Stimulated activated CD8-positive, alpha-beta memory T cell treated with anti-CD3 and anti-CD28 coated beads, Interleukin-4, amount 100 ng/mL, for 4 hours (primary cell): ENCODE measurements at places on chromosomes 1 and 21.

DNA sequence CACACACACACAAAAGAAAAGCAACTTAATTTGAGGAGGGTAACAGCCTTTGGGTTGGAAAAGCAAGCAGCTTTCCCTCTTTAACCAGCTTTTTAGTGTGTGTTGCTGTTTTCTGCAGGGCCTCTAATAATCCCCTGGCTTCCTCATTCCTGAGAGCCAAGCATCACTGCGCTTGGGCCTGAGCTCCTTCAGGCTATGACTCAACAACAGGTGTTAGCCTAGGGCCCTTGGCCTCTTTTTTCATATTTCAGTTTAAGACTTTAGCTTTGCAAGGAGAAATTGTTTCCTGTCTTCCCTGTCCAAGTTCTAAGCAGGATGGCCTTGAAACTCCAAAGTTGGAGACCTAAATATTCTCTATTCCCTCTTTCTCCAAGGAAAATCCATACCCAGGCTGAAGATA is 26.2 kb upstream of the SNX27 start:
- no peak for DNase-seq

DNA sequence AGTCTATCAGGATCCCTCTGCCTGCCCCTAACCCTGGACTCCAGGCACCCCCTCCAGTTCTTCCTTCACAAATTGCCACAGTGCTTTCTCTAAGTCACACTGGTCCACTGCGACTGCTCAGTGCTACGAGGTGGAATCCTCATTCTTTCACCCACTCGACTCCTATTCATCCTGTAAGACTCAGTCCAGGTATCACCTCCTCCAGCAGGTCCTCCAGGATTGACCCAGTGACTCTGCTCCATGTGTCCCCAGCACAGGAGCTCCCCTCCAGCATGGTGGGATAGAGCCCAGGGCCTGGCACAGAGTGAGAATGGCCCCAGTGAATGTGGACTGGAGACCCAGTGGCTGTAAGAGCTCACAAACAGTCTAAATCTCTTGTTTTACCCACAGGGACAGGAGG is 45.5 kb upstream of the WNT4 start:
- DNase-seq = no peak

GRCh38 chr1:245510144-245510543 is 355.4 kb downstream of the KIF26B start:
- DNase-seq = no peak

GRCh38 chr1:86648255-86648654 is 56.1 kb upstream of the SH3GLB1 start:
- no peak for DNase-seq

- no peak for DNase-seq
Measured at GRCh38 chr21:41169701-41170100, 1.7 kb downstream of the BACE2 start.

- DNase-seq = no peak
Measured at GRCh38 chr1:7470904-7471638, 300.0 kb upstream of the VAMP3 start.

DNA sequence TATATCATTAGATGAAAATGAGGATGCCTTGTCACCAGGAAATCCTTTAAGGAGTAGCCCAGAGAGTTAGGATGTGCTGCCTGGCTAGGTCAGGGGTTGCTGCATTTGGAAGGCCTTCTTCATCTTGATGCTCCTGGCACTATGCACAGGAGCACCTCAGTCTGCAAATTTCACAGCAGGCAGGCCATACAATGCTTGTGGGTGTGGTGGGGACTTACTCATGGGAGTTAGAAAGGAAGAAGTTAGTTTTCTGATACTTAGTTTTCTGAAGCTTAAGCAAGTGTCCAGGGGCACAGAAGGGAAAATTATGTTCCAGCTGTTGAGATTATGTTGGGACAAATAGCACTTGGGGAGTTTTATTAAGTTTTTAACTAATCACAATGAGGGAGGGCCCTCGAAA is 11.4 kb downstream of the HLX start:
- DNase-seq = no peak

DNA sequence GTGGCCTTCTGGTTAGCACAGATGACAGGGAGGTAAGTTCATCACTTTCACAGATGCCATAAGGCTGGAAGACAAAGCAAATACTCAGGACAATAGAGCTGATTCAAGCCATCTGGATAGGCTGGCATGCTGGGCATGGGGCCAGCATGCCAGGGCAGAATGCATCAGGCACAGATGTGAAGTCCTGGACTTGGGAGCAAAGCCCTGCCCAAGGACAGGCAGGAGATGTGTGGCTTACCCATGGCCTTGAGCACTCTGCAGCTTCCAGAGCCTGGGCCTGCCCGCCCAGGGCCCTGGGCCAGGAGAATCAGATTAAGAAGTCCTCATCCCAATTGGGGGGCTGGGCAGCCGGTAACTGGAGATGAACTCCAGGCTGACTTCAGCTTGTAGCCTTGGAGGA is 135.7 kb upstream of the ZC3H12A start:
- no peak for DNase-seq

DNA sequence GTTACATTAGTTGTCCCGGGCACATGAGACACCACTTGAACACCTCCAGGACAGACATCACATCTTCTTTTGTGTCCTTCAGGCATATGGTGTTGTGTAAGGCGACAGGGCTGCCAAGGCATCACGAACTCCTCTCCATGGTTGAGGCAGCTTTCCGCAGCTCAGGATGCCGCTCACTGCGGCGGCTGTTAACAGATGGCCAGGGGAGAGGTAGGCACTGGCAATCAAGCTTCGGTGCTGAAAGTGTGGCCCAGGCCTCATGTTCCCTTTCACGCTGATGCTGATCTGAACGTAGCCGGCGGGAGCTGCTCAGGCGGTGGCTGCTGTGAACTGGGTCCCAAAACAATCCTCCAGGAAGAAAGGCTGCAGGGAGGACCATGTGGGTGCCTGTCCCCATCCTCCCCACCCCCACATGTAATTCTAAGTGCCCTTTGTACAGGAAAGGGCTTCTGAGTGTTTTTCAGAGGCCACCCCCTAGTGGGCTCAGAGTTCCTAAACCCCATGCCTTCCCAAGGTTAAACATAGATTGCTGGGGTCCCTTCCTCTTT is 287.1 kb upstream of the AJAP1 start:
- no peak for DNase-seq

DNA sequence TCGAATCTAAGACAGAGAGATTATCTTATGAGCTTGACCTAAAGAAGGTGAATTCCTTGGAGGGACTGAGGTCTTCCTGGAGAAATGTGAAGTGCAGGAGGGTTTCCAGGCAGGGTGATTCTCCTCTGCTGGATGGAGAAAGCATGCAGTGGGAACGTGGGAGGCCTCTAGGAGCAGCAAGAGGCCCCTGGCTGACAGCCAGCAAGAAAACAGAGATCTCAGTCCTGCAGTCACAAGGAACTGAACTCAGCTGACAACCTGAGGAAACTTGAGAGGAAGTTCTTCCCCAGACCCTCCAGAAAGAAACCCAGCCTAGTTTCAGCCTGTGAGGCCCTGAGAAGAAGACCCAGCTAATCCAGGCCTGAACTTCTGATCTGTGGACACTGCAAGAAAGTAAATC is 345.9 kb downstream of the FAM72C start:
- DNase-seq = no peak

DNA sequence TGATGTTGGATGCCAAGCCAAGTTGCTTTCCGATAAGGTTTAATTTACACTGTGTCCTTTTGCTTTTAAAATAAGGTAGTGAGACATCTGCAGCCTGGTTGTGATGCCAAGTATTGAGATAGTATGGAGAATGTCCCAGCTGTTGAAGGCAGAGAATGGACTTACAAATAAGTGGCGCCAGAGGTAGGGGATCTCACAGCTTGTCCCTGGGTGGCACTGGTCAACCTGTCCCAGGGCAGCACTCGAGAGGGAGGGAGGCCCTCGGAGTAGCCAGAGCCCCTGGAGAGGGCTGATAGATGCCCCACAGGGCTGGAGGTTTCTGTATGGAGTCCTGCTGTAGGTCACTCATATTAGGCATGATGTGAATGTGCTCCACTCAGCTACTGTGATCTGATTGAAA is 98.5 kb downstream of the GALNT2 start:
- DNase-seq = no peak

DNA sequence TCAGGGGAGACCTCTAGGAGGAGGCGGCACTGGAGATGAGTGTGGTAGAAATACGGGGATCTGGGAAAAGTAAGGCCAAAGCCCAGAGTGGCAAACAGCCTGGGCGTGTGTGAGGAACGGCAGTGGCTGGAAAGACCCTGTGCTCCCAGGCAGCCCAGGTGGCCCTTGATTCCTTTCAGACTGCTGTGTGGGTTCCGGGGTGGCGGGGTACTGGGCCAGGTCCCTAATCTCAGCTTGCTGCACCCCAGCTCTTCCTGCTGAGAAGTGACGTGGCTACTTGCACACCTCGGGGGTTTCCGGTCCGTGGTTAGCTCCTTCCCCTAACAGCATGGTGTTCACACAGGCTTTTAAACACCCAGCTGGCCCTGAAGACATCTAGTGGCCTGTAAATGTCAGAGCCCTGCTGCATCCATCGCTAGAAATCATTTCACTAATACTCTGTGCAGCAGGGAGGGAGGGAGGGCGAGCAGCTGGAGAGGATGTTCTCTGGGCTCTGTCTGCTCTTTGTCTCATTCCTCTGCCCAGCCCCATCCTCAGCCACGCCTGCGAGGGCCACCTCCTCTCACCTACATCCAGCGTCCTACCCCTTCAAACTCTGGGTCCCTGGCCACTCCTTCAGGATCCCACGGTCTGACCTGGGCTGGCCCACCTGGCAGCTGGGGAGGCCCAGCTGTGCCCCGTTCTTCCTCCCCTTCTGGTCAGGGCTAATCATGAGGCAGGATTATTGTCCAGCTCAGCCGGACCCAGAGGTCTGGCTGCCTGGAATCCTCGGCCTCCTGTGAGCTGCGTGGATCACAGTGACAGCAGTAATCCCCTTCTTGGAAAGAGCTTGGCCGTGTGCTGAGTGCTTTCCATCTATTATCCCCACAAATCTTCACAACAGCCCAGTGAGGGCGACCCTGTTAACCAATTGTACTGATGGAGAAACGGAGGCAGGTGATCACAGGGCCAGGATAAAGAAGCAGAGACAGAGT is 7.2 kb downstream of the ZDHHC18 start:
- DNase-seq = peak; percentile 80

DNA sequence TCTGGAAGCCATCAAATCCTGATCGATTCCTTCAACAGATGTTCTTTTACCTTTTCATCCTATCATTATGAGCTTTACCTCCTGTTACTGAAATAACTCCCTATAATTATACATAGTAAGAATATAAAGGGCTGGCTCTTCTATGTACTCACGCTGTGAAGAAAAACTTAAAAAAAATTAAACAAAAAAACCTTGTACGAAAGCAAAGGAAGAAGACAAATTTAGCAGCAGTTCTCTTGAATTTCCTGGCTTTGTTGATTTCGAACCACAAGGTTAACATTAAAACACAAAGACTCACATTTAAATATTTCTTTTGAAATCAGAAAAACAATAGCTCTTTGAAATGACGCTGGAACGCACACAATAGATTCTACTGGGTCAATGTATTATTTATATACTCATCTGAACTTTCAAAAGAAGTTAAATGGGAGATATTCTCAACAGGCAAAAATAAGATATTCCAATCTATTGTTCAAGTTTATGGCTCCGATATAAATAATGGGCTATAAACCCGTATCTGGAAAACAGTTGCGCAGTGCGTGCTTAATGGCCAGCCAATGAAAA is 13.6 kb upstream of the SPEN start:
- DNase-seq = no peak

DNA sequence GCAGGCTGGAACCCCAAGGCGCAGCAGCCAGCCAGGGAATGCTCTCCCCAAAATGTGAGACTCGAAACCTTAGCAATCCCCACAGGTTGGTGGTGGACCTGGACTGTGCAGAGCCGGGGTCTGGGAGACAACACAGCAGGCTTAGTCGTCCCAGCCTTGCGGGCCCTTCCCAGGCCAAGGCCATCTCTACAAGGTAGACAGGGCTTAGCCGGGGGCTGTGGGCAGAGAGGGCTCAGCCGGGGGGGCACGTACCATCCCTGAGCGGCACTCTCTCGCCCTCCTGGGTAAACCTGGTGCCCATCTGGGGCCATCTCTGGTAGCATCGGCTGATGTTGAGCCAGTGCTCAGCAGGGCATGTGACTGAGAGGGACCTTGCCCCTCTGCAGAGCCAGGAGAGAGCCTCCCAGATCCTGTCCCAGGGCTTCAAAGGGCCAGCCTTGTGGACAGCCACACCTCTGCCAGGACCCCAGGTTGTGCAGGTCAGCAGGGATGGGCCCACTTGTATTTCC is 2.2 kb upstream of the ACTRT2 start:
- no peak for DNase-seq

GRCh38 chr1:34777519-34778321 is 3.3 kb upstream of the GJB3 start:
- no peak for DNase-seq

- no peak for DNase-seq
Measured at GRCh38 chr21:39385299-39386145, 36.6 kb upstream of the HMGN1 start.

DNA sequence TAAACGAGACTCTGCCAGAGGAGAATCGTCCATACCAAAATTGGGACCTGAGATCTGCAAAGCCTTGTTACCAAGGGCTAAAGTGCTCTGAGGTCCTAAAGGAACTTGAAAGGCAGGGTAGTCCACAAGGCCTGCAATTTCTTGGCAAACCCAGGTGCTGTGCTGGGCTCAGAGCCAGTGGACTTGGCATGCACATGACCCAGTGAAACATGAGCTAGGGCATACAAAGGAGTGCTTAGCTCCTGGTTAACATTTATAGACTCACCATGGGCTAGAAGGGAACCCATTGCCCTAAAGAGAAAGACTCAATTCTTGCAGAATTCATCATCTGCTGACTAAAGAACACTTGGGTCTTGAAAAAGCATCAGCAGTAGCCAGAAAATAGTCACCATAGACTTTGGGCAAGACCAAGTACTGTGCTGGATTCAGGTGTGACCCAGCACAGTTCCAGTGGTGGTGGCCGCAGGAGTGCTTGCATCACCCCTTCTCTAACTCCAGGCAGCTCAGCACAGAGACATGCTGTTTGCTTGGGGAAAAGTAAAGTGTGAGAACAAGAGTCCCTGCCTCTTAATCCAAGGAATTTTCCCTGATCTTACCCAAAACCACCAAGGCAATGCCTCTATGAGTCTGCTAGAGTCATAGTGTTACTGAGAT is 1069.4 kb upstream of the ADGRL2 start:
- no peak for DNase-seq

GRCh38 chr1:236150311-236150955 is 8.1 kb downstream of the GPR137B start:
- no peak for DNase-seq

- DNase-seq = no peak
Measured at GRCh38 chr1:223824712-223825111, 21.0 kb downstream of the TP53BP2 start.

GRCh38 chr1:21670059-21670881 is 1.1 kb upstream of the RAP1GAP start:
- no peak for DNase-seq

GRCh38 chr1:6771441-6771769 is 13.8 kb upstream of the CAMTA1 start:
- DNase-seq = no peak

DNA sequence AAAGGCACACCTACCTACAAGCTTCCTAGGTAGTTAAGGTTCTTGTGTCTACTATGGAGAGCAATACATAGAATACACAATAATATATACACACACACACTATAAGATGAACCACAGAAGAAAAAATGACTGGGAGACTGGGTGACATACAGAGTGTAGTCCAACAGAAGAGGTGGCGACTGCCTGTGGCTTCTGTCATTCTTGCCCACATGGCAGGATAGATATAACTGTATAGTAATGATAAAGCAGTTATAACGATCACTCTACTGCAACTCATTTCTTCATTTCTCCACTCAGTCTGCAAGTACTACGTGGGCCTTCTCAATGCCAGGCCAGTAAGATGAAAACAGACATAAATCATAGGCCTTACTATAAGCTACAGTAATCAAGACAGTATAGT is 113.8 kb upstream of the EDN2 start:
- DNase-seq = no peak

- no peak for DNase-seq
Measured at GRCh38 chr1:219130366-219130935, 43.2 kb upstream of the LYPLAL1 start.
